Naive thymus-derived CD4-positive, alpha-beta T cell (primary cell): ENCODE measurements at places on chromosomes 4 and X.

DNA sequence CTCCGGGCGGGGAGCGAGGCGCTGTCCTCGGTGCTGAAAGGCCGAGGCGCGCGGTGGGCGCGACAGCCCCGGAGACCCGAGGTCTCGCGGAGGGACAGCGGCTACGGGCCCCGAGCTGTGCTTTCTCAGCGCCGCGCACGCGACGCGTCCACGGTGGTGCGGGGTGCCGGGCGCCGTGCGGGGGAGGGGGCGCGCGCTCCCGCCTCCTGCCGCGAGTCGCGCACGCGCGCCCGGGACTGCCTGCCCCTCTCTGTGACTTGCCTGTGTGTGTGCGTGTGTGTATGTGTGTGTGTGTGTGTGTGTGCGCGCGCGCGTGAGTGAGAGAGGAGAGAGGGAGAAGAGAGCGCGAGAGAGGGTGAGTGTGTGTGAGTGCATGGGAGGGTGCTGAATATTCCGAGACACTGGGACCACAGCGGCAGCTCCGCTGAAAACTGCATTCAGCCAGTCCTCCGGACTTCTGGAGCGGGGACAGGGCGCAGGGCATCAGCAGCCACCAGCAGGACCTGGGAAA lies at the start of gene GRIA2:
Gene GRIA2 (plus strand): TSS at position 358 of the 511 bp plus-strand sequence. CDS start 315 bp downstream, outside the sequence.
- DNase-seq, result no peak

- no peak for DNase-seq
These were observed 29.8 kb upstream of the ARHGEF6 start for GRCh38 chrX:136810493-136810892.

- no peak for DNase-seq
These were observed 47.8 kb downstream of the GAB1 start for GRCh38 chr4:143384381-143384994.

DNA sequence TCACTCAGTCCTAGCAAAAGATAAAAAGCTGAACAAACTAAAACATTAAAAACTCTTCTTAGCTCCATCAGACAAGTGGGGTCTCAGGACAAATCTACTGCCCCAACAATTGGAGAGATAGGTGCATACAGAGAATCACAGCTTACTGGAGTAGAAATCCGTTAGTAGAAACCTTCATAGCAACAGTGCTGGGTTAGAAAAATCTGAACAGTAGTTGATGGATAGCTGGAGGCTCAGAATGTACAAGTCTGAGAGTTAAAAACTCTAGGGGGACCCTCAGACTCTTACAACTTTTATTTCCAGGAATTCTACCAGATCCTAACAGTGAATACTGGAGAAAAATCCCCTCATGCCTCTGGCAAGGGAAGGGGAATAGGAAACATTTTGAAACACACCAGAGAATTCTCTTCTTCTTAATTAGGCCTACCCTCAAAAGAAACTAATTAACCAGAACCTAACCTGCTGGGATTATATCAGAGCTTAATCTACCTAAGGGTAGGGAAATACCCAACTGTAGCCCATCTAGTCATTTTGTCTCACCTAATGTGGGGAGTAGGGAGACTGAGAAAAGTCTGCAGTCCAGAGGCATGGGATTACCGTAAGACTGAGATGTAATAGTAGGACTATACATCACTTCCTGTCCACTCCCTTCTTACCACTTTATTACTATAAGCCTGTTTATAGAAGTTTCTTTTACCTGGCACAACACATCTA lies 165.0 kb upstream of the CTSO start:
- DNase-seq, result no peak

DNA sequence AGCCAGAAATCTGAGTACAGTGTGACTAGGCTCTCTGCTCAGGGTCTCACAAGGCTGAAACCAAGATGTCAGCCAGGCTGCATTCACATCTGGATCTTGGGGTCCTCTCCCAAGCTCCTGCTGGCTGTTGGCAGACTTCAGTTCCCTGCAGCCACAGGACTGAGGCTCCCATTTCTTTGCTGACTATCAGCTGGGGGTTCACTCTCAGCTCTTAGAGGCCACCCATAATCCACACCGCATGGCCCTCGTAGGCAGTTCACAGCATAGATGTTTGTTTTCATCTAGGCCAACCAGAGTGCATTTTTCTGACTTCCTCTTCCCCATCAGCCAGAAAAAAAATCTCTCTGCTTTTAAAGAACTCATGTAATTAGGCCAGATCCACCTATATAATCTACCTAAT lies 8.2 kb upstream of the WDR44 start:
- DNase-seq, result no peak

- DNase-seq, result no peak
These were observed 28.5 kb upstream of the ANK2 start for GRCh38 chr4:113020966-113021365.

- DNase-seq, result no peak
These were observed 1.8 kb downstream of the FGF5 start for GRCh38 chr4:80268081-80268823.
